ENCODE measurements at places on chromosomes 3 and 15.

GRCh38 chr3:72329354-72329753 is 518.9 kb downstream of the SHQ1 start:
- no peak for DNase-seq

DNA sequence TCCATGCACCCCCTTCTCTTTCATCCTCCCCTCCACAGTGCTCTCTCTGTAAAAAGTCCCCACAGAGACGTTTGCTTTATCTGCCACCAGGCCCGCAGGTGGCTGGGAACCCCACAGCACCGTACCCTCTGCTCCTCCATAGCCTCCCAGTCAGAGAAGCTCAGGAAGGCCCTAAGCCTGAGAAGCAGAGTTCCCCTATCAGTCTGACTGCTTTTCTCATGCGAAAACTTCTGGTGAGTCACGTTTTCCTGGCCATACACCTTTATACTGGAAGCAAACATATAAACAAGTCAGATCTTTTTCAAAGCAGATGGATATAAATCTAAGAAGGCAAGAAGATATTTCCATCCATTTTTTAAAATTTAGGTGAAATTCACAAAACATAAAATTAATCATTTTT is 51.5 kb upstream of the MEF2A start:
- DNase-seq = no peak

DNA sequence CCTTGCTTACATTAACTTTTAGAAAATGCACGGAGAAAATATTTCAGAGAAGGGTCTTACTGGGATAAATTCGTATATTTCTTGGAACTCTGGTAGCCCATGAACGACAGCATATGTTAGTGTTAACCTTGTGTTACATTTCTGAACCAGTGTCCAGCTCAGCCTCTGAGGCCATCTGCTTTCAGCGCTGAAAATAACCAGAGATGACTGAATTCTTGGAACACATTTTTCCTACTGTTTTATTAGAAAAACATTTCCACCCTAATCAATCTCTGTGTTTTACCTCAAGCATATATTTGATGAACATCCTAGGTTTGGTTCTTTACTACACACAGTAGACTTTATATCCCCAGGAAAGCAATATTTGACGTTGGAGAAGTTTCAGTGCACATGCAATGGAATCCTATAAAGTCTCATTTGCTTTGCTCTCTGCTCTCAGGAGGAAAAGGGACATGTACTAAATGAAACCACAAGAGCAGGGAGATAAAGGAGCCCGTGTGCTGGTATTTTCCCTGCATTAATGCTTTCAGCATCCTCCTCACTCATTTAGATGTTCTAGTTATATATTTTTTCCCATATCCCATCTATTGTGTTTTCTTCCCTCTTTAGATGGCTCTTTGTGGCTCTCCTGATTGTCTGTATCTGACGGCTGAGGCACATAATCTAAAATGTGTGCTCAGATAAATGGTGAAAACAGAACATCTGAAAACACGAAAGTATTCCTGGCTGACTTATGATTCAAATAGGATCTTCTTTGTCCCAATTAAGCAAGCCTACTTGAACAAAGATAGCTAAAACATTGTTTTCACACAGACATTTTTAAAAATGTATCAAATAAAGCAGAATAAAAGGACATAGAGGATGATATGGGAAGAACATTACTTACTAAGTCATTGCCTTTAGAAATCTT is 151.7 kb upstream of the KCNMB2 start:
- DNase-seq = no peak

DNA sequence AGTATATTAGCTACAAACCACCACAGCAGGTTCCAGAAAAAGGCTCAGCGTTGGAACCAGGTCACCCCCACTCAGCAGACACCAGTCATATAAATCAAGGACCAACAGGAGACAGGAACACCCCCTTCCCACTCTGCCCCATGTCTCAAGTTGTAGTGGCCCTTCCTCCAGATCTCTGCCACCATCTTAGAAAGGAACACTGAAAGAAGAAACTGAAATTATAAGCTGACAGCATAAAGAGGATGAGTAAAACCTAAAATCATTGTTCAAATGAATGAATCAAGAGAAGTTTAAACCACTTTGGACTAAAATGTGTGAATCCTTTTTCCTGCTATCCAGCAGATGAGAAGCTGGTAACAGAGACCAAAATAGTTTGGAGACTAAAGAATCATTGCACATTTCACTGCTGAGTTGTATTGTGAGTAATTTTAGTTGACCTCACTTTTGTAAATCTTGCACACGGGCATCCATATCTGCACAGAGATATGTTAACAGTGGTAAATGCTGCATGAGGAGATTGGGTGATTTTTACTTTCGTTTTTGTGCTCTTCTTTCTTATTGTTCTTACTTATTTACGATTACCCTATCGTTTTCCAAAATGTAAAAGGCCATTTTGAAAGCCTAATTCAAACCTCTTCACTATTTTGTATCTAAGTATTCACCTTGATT is 19.8 kb downstream of the CCR3 start:
- no peak for DNase-seq

- no peak for DNase-seq
Observed at GRCh38 chr15:49423901-49424550, 984 bp downstream of the FGF7 start.

GRCh38 chr15:42185801-42186200 is 22.3 kb downstream of the VPS39 start:
- no peak for DNase-seq

GRCh38 chr3:180295811-180296210 is 259.1 kb upstream of the PEX5L start:
- DNase-seq = no peak

DNA sequence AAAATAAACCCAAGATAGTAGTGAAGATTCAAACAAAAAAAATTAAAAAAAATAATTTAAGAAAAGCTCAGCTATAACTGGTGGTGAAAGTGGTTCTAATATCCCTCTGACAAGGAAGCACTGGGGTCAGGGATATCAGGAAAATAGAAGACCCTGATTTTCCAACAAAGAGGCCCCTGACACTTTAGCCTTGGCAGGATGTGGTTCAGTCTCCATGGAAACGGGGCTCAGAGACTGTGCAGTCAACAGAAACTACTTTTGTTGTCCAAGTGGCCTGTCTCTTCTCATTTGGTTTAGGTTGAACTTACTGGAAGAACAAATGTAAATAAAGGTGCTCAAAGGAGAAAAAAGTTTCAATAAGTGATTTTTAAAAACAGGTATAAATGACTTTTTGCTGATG is 27.2 kb downstream of the INTS14 start:
- DNase-seq = no peak

DNA sequence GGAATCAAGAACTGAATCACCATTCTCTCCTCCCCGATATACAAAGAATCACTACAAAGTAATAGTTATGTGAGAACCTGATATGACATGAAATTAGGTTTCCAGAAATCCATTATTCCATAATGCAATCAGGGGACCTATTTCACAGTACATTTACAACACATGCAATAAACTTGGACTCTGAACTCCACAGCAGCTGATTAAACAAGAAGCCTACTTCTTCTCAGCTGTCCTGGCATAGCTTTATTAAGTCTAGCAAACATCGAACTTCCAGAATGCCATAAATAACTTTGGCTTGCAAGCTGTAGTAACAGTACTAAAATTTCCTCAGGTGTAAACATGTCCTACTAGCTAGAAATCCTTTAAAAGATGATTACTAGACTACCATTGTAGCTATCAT is 17.8 kb downstream of the PDCD10 start:
- DNase-seq = no peak

GRCh38 chr15:31440754-31441311 is 114.2 kb downstream of the KLF13 start:
- DNase-seq = peak; percentile 51

- DNase-seq = no peak
Observed at GRCh38 chr15:66862111-66862939, 160.3 kb downstream of the SMAD6 start.

All from kidney capillary endothelial cell (primary cell).